GM20000 (cell line): ENCODE measurements at places on chromosomes 11 and 22.

- DNase-seq, result no peak
Measured at GRCh38 chr11:79321263-79321662, 119.6 kb downstream of the TENM4 start.

DNA sequence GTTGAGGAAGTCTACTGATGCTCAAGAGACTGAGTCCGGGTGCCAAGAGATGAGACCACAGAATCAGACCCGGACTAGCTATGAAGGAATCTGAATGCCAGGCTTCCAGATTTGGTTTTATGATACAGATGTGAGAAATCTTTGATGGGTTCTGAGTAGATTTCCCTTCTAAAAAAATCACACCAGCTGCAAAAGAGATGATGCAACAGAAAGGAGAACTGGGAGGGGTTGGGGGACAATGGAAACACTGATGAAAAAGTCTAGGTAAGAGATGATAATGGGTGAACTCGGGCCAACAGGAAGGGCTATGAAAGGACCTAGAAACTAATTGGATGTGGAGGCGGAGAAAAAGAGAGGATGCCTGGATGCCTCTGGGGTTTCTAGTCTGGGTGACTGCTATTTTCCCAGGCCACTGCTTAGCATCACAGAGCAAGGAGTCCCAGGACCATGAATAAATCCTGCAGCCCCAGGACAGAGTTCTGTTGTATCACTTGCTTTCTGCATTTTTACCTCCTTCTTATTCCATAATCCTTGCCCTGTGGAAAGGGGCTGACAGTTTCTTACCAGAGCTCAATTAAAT, 115.4 kb upstream of the SEZ6L start:
- no peak for DNase-seq

DNA sequence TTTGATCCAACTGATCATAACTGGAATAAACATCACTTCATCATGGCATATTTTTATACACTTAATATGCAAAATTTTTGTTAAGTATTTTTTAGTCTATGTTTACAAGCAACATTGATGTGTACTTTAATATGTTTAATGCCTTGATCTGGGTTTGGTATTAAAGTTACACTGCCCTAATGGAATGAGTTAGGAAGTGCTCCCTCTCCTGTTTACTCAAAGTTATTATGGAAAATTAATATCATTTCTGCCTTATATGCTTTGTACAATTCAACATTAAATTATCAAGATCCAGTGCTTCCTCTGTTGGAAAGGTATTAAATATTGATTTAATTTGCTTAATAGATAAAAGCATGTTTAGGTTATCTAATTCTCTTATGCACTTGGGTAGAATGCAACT, 927.3 kb upstream of the RAG2 start:
- DNase-seq, result no peak

DNA sequence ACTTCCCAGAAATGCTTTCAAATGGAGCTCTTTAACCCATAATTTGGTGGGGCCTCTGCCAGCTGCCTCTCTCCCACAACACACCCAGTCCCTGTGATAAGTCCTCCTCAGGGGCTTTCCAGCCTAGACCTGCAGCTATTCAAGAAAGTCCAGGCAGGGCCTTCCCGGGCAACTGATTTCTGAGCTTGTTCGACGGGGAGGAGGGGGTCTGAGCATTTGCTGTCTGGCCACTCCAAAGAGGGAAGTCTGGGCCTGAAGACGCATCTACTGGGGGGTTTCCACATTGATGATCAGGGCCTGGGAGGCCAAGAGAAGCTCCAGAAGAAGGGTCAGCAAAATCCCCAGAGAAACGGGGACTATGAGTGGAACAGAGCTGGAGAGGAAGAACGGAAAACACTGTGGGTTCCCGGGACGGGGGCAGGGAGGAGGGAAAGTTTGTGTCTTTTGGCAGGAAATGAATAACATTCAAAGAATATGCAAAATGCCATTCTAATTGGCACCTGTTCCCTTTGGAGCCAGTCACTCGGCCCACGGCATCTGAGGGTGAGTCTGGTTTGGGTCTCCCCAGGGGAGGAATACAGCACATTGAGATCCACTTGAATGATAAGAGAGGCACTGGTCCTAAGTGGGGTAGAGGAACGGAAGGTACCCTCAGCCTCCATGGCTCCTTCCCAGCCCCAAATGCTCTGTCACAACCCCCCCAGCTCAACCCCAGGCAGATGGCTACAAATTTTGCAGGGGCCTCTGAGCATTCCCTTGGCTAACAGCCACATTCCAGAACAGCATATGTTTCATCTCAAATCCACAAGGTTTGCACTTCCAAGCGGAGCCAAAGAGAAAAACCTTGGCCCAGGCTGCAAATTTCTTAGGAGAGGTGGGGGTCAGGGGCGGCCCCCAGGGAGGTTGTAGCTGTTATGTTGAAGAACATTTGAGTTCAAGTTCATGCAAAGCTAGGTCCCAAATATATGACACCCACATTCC, 72.0 kb downstream of the RPUSD4 start:
- no peak for DNase-seq

- DNase-seq, result no peak
Measured at GRCh38 chr22:29217827-29218757, 12.4 kb downstream of the EMID1 start.

DNA sequence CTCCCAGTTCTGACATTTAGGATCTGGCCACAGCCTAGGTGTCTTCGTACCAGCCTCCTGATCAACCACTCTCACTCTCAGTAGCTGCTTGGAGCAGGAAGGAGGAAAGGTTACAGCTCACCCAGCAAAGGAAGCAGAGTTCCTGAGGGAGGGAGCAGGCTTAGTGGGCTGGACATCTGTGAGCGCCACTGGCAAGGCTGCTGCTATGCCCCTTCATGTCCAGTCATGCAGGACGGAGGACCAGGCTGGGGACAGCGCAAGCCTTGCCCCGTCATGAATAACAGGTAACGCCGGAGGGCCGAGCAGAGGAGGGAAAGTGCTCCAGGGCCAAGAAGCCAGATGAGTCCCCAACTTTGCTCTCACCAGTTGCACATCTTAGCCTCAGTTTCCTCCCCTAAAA, 25.8 kb downstream of the TPST2 start:
- DNase-seq, result no peak

DNA sequence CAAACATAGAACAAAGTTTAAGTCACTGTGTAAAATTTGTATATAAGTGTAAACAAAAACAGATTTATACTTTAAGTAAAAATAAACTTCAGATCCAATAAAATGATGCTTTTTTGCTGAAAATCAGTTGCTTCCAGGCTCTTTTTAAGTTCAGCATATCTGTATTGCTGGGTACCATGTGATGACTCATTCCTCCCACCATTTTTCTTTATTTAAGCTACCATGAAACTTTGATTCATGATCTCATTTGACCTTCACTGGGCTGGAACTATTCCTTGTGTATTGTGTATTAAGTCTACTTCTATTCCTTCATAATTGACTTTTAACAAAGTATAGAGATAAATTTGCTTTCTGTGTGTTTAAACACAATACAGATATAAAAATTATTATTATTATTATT, 46.3 kb upstream of the RRM1 start:
- DNase-seq, result no peak

GRCh38 chr11:57490456-57491248, 24.9 kb downstream of the SLC43A1 start:
- DNase-seq, result no peak

GRCh38 chr11:87031433-87032170, 6.1 kb upstream of the TMEM135 start:
- no peak for DNase-seq

DNA sequence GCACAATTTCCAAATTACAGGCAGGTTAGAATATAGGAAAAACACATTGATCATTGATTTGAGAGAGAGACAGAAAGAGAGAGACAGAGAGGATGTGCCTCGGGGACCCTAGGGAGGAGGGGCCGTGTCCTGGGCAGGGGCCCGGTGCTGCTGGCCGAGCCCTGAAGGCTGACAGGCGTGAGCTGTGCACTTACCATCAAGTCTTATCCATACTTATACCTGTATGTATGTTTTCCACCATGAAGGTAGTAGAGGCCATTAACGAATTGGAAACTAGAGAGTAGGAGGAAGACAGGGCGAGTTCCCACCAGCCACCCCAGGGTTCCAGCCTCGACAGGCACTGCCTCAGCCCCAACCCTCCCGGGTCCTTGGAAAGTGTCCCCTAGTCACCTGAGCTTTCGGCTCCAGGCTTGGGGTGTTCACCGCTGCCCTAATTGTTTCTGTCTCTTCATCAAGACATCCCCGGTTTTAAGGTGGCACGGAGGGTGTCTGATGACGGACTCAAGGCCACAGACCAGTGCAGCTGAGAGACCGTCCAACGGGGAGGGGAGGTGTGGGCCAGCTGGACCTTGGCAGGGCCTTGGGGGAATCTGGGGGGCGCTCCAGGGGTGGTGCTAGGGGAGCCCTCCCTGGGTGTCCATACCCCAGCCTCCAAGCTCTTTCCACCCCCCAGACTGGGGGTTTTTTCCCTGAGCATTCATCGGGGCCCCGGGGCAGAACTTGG, 431.3 kb downstream of the TBC1D22A start:
- no peak for DNase-seq

DNA sequence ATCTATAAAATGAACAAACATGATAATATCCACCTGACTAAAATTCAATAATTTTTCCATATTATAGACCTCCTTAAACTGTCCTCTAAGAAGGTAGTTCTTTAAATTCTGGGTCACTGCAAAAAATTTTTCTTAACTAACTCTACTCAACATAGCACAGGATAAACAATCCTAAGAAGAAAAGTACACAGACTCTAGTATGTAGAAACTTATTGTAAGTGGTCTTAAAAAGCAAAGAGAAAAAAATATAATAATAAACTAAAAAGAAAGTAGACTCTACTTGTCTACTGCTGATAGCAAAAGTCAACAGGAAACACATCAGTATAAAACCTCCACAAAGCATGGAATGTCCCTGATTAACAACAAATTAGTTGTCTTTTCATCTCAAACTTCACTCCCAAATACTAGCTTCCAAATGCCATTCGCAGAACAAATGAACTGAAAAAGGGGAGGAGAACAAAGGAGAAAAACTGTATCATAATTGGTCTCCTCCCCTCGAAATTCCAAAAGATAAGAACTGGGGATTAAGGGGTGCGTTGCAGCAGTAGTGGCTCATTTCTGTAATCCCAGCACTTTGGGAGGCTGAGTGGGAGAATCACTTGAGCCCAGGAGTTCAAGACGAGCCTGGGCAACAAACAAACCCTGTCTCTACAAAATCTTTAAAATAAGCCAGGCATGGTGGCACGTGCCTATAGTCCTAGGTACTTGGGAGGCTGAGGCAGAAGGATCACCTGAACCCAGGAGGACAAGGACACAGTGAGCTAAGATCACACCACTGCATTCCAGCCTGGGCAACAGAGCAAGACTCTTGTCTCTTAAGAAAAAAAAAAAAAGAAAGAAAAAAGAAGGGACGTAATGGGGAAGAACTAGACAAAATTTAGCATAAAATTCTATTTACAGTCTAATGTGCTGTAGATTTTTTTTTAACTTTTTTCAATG, 6.5 kb downstream of the FCHSD2 start:
- no peak for DNase-seq

DNA sequence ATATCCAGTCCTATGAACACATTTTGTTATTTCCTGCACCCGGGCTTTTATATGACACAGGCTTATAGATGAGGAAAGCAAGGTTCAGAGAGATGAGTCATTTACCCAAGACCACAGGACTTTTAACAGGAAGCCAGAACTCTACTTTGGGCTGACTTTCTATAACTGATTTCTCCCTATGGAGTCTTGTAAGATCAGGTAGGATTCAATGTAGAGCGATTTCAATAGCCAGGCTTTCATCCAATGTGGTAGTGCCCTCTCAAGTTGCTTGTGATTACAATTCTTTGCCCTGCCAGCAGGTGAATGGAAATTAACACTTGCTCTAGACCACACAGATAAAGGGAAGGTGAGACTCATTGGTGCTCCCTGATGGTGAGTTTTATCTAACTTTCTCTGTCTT, 378.3 kb downstream of the INSC start:
- no peak for DNase-seq

GRCh38 chr22:37633089-37633624, 6.3 kb upstream of the SH3BP1 start:
- peak; percentile 90 for DNase-seq

- no peak for DNase-seq
Measured at GRCh38 chr11:11157185-11157584, 195.9 kb downstream of the CSNK2A3 start.

DNA sequence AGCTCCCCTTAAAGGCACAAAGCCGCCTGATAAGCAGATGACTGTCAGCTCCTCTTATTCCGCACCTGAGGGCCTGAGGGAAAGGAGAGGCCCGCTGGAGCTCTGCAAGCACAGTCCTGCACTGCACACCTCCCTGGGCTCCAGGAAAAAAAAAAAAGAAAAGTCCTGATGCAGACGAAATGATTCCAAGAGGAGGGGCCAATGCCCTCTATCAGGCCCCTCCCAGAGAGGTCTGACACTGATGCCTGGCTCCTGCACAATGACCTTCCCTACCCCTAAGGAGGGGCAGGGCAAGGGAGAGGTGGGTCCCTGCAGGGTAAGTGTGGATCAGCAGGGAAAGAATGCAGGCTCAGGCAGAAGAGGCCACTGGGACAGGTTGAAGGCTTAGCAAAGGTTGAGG, 572.7 kb downstream of the SOX6 start:
- DNase-seq, result no peak

GRCh38 chr22:45450921-45451651, 37.6 kb downstream of the RIBC2 start:
- DNase-seq, result no peak

- DNase-seq, result no peak
Measured at GRCh38 chr11:13921545-13921944, 41.0 kb upstream of the SPON1 start.

DNA sequence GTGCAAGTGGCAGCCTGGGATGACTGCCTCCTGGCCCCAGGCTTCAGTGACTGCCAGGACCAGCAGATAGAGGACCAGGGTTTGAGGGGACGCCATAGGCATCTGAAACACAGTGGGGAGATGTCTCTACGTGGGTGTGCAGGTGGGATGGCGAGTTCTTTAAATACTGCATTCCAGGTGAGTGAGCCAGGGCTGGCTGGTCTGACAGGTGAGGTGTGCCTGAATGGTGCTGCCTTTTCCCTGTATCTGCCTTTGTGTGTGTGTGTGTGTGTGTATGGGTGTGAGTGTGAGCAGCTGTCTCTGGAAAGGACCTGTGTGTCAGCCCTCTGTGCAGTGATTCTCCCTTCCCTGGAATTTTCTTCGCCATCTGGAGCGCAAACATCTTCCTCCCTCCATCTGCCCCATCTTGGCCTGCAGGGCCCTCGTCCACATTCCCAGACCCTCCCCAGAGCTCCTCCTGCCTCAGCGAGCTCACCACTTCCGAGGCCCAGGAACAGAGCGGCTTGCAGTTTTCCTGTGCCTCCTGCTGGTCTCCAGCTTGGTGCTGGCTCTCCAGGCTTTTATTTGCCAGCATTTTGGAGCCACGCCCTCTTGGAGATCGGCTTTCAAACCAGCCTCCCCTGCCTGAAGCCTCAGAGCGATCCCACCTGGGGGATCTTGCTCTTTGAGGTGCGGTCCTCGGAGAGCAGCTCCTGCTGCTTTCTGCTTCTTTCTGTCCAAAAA, at the start of gene GPHA2:
TSS of gene GPHA2 (minus strand) at position 535 of the 723 bp plus-strand sequence. CDS start at position 102, 433 bp downstream.
- DNase-seq, result no peak

- peak; percentile 70 for DNase-seq
Measured at GRCh38 chr11:69642549-69642912, 1.6 kb downstream of the CCND1 start.

DNA sequence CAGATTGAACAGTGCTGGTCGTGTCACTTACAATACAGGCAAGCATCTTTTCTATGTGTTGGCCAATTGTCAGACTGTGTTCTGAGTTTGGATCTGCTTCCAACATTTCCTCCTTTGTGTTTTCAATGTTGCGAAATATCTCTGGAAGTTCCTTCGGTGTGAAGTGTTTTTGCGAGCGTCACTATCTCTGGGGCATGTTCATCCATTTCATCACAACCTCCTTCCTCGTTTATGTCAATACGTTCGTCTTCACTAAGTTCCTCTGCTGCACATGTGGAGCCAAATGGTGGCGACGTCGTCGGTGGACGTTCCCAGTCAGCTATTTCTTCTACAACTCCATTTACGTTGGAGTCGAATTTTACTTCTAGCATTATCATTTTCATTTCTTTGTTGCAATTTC, 100.2 kb upstream of the LMO1 start:
- DNase-seq, result no peak
